CD4-positive, alpha-beta T cell treated with Interleukin-12 subunit alpha and Interleukin-12 subunit beta, for 1 hour (primary cell): ENCODE measurements at places on chromosomes 6 and 20.

GRCh38 chr6:87803791-87804190 lies 101.8 kb upstream of the AKIRIN2 start:
- no peak for DNase-seq

GRCh38 chr6:74167976-74168375 lies 472.0 kb downstream of the CD109 start:
- no peak for DNase-seq

GRCh38 chr20:43971267-43971666 lies 56.6 kb downstream of the TOX2 start:
- no peak for DNase-seq

DNA sequence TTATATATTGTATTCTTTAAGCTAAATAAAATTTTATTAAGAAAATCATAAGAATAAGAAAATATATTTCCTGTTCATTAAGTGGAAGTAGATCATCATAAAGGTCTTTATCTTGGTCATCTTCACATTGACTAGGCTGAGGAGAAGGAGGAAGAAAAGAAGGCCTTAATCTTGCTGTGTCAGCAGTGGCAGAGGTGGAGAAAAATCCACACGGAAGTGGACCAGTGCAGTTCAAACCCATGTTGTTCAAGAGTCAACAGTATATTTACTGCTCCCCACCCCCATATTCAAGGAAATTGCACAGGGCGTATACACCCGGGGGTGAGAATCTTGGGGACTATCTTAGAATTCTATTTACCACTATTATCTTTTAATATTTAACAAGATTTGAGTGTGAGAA lies 178.6 kb upstream of the SCGN start:
- no peak for DNase-seq

GRCh38 chr6:109458774-109459531 lies 3.4 kb upstream of the MICAL1 start:
- peak; percentile 65 for DNase-seq

DNA sequence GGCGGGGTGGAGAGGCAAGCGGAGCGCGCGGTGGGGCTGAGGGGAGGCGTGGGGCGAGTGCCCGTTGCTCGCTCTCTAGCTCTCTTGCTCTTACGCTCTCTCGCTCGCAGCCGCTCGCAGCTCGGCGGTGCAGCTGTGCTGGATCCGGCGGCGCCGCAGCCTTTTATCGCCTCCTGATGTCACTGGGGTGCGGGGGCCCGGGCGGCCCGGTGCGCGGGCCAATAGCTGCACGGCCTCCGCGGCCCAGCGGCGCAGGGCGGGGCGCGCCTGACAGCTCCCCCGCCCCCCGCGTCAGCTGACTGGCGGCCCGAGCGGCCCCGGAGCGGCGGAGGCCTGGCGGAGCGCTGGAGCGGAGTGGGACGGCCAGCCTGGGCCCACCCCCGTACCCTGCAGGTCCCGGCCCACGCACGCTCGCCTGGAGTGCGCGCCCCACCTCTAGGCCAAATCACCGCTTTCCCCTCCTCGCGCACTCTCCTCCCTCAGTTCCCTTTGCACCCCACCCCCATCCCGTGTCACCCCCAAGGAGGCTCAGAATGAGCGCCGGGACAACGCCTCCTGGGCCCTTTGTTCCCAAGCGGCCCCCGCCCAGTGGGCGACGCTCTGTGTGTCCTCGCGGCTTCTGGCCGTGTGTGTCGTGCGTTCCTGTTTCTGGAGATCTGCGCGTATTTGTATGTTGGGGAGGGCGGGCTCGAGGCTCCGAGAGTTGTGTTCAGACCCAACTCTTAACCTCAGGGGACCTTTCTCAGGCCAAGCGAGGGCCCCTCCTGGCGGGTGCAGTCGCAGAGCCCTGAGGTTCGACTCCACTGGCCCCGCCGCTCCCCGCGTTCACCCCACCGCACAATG lies at the start of gene MAFB:
Gene MAFB (minus strand): TSS at position 137 of the 843 bp plus-strand sequence. CDS start 386 bp downstream, outside the sequence.
- peak; percentile 52 for DNase-seq

DNA sequence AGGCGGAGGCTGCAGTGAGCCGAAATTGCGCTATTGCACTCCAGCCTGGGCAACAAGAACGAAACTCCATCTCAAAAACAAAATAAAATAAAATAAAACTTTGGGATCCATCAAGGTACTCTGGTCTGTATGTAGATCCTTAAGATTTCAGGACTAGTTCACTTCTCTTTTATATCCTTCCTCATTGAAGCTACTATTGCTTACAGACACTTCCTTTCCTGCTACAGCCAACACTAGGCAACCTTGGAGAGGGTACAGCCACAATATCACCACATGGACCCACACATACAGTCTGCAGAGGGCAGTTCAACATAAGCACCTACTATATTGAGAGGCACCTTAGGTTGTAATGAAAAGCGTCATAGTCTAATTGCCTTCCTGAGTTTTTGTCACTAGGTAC lies 113.3 kb downstream of the ATXN1 start:
- DNase-seq = no peak

GRCh38 chr6:71982389-71982788 lies 96.0 kb downstream of the RIMS1 start:
- DNase-seq = no peak

- DNase-seq = no peak
Observed at GRCh38 chr20:63217706-63218105, 1.8 kb upstream of the YTHDF1 start.

GRCh38 chr6:42352856-42353564 lies 98.7 kb downstream of the TRERF1 start:
- DNase-seq = no peak

DNA sequence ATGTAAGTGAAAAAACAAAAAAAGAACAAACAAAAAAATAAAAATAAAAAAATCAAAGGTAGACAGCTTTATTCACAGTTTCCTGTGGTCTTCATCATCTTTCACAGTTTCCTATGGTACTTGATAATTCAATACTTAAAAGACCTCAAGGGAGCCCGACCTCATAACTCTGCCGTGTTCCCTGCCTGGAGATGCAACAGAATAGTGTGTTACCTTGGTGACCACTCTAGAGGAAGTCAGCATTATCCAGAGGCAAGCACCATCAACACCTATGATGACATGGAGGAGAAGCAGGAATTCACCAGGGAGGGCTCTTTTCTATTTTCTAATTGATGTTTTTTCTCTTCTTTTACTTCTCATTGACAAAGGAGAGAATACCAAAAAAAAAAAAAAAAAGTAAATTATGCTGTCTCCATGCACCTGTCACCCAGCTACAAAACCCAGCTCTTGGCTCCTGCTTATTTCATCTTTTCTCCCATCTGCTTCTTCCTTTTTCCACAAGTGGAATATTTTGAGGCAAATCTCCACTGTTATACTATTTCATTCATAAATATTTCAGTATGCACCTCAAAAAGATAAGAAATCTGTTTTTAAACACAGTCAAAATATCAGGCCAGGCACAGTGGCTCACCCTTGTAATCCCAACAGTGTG lies 95.8 kb upstream of the STXBP5 start:
- DNase-seq = no peak

DNA sequence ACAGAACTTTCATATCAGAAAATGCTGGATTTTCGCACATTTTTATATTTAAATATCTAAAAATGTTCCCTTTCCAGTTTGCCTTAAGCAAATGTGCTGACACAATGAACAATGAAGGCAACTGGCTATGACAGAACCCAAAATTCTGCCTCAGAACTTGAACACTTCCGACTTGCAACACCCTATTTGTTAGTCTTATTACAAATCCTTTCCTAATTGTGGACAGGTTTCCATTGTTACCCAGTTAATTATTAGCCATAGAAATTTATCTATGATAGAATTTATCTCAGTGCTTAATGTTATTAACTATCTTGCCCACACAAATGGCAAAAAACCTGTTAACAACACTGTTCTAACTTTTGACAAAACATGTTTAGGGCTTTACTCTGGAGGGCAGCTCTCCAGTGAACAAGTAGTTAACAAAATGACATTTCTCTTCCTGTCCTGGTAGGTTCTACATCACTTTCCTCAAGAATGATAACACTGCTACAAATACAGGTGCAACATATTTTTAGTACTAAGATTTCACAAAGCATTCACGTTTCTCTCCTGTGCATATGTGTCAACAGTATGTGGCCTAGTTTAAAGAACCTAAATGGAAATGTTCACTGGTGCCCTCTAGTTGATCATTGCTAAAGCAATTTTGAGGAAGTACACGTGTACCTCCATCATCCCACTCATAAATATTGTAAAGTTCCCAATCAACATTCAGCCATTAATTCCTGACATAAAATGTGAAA lies 58.4 kb downstream of the HIVEP2 start:
- peak; percentile 75 for DNase-seq

- peak; percentile 41 for DNase-seq
Observed at GRCh38 chr6:149840345-149841075, 23.6 kb downstream of the LRP11 start.

GRCh38 chr20:2173186-2173585 lies 71.6 kb downstream of the STK35 start:
- no peak for DNase-seq

- DNase-seq = no peak
Observed at GRCh38 chr6:105760746-105761145, 325.4 kb upstream of the PRDM1 start.

DNA sequence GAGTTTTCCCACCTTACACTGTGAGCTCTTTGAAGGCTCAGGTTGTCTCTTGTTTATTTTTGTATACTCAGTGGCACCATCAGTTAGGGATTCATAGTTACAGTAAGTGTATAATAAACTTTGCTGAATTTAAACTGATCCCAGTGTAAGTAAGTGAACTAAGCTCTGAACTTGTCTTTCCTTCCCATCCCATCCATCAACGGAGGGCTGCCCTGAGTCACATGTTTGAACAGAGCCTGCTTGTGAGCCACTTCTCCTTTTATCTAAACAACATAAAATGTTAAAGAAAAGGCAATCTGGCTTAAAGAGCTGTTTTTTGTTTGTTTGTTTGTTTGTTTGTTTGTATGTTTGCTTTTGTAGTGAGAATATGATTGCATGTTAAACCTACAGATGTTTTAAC lies 185.7 kb upstream of the MARCKS start:
- DNase-seq = no peak
